ENCODE measurements at places on chromosomes 1 and 21.

DNA sequence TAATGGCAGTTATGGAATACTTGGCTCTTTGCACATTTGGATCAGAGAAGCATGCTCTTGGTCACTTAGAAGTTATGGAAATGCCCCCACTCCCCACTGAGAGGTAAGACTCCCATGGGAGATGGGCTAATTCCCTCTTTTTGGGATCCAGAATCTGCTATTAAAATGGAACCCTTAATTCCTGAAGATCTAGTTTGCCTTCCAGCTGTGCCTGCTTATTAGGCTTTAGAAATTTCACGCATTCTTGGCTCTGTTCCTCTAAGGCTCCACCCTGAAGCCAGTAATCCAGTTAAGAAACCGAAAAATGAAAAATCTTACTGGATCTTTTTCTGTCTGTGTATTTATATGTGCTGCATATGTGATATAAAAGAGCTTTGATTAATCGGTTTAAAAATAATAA is 76.7 kb downstream of the USH2A start:
- no peak for DNase-seq

GRCh38 chr21:37128076-37128475 is 55.0 kb downstream of the TTC3 start:
- DNase-seq = no peak

DNA sequence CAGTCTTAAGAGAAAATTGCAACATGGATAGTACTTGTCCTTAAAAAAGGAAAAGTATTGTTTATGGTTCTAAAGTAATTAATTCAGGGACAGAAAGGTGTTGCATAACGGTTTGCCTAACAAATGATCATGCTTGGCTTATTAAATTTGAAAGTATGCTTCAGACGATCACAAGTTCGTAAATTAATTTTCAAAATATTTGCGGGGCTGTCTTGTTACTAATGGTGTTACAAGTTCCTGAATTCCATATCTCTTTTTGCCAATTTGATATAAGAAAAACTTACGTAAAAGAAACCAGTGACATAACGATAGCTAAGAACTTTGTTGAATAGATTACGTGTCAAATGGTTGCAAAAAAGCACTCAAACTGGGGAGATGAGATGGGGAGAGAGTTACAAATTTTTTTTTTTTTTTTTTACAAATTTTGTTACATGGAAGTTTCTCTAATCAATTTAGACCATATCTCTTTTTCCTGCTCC is 1.3 kb downstream of the AGO3 start:
- DNase-seq = no peak

DNA sequence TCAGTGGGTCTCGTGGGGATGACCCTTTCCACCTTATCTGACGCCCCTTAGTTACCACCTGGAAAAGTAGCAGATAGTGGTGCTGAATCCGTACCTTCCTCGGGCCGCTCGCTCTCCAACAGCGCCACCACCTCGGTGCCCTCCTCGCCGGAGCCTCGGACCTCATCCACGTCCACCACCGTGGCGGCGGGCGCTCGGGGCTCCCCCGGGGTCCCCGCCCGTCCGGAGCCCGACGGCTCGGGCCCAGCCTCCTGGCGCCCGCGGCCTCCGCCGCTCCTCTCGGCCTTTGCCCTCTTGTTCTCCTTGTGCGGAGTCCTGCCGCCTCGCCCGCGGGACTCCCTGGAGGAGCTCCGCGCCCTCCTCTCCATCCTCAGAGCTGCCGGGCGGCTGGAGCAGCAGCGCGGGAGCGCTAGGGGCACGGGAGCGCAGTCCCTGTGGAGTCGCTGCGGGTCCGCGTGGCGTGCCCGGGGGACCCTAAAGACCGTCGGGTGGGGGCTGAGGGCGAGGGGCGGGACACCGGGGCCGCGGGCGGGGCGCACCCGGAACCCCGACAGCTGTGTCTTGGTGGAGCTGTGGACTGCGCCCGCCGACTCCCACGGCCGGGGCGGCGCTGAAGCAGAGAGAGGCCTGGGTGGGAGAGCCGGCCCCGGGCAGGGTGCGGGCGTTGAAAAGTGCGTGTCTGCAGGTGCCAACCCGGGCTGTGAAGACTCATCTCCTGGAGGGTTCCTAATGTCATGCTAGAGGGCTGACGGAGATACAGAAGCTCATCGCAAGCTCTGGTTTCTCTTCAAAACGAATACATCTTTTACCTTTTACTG is at the start of gene NPHS2:
Gene NPHS2 (minus strand): TSS at position 452 of the 818 bp plus-strand sequence. CDS start 84 bp downstream, at position 368.
- no peak for DNase-seq

DNA sequence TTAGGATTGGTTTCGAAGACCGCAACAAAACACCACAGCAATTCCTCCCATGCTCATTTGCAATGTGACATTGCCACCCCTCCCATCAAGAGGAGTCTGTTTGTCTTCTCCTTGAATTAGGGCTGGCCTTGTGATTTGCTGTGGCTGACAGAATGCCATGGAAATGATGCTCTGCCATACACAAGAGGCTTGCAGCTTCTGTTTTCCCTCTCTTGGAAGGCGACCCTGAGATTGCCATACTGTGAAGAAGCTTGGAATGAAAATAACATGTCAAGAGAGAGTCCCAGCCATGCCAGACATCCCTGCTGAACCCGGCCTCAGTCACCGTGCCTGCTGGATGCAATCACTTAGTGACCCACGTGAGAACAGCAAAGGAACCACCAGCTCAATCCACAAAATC is 212.4 kb downstream of the CRB1 start:
- no peak for DNase-seq

- DNase-seq = peak; percentile 69
Measured at GRCh38 chr1:228646717-228647522, 88.4 kb upstream of the RHOU start.

- DNase-seq = no peak
Measured at GRCh38 chr1:5379176-5379759, 613.0 kb downstream of the NPHP4 start.

DNA sequence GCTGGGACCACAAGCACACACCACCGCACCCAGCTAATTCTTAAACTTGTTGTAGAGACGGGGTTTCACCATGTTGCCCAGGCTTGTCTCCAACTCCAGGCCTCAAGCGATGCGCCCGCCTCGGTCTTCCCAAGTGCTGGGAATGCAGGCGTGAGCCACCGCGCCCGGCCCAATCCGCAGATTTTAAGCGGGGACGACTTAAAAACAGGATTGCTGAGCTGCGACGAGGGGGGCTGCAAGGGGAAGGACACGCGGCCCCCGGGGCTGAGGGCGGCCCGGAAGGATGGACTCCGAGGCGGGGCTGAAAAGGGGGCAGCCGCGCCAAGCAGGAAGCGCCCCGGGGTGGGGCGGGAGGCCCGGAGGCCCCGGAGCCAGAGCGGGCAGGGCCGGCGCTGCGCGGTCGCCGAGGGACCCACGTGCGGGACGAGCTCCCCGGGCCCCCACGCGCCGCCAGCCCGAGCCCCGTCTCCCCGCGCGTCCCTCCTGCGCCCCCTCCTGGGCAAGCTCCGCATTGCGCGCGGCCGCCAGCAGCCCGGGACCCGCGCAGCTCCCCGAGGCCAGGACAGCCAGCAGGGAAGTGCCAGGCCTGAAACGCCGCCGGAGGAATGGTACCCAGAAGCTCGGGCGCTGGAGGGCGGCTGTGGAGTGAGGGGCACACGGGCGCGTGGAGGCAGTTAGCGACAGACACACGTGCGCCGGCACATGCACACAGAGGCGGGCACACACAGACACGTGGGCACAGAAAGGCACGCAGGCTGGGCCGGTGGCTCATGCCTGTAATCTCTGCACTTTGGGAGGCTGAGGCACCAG is 5.5 kb upstream of the PRKCZ start:
- DNase-seq = peak; percentile 84

GRCh38 chr21:44666401-44667320 is at the start of gene KRTAP12-2:
Gene KRTAP12-2 (minus strand): TSS chr21:44666927. CDS start chr21:44666886, 41 bp downstream.
- peak; percentile 34 for DNase-seq

DNA sequence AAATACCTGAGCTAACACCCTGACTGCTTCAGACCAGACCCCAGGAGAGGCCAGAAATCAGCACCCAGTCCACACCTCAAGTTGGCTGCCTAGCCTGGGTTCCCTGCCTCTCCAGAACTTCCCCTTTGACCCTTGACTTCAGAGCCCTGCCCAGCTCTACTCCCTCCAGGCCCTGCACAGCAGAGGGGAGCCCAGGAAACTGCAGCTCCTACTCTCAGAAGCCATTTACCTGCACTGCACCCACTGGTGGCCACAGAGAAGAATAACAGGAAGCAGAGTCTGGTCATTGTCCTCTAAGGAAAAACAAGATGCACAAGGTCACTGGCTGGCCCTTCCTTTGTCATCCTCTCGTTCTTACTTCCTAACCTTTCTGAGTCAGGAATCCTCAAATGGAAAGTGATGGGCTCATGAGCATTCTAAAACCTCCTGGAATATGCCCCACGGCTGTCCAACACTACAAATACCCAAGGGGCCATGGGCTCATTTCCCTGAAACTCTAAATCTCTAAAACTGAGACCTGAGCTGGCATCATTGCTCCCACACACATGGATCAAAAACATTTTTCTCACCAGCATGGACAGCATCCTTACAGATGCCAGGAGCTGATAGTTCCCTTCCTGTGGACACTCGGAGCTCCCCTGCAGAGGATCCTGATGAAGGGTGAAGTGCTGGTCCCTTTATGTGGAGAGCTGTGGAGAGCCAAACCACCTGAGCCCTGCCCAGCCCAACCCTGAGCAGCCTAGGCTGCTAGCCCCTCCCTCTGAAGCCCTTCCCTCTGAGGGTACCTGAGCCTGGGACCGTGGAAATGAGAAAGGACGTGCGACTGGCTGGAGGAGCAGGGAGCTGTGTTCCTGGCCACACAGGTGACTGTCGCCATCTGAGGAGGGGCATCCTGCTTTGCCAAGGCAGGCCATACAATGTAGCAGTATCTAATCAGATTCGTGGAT is at the start of gene ITLN2:
Gene ITLN2 (minus strand): TSS at position 652 of the 947 bp plus-strand sequence. CDS start 68 bp downstream, at position 584.
- DNase-seq = no peak

DNA sequence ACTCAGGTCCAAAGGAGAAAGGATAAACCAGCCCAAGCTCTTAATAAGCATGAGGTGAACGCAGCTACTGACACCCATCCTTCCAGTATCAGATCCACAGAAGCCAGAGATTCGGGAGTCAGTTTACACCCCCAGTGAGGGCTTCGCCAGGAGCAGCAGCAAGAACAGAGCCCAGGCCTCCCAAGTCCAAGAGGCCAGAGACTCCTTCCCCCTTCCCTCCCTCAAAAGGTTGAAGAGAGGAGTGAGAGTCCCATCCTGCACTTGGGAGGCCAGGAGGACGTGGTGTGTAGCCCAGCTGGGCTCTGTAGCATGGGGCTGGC is 72.8 kb downstream of the MRPL37 start:
- DNase-seq = no peak
